ENCODE measurements at places on chromosomes 3 and 15. TPM values are rescaled to one million over a fixed set of nuclear protein-coding genes. Genes with fewer than 3 reads are reported as not detected.

DNA sequence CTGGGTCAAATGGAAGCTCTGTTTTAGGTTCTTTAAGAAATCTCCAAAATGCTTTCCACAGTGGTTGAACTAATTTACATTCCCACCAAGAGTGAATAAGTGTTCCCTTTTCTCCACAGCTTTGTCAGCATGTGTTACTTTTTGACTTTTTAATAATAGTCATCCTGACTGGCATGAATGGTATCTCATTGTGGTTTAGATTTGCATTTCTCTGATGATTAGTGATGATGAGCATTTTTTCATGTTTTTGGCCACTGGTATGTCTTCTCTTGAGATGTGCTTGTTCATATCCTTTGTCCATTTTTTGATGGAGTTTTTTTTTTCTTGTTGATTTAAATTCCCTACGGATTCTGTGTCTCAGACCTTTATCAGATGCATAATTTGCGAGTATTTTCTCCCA, 745.0 kb upstream of the BCHE start:
- DNase-seq, result no peak

The GOLGA8R gene
- 0.20 TPM for total RNA-seq

DNA sequence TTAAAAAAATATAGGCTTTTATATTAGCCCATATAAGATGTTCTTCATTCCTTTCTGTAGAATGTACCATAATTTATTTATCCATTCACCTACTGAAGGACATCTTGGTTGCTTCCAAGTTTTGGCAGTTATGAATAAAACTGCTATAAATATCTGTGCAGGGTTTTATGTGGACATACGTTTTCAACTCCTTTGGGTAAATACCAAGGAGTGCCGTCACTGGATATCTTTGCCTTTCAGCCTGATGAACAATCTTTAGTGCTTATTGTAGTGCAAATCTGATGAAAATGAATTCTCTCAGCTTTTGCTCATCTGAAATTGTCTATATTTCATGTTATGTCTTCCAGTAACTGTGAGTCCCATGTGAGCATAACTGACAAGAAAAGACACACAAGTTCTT, 26.6 kb upstream of the BLM start:
- no peak for DNase-seq

- DNase-seq, result peak; percentile 79
Measured at GRCh38 chr3:57952208-57952631, 56.0 kb upstream of the FLNB start.

DNA sequence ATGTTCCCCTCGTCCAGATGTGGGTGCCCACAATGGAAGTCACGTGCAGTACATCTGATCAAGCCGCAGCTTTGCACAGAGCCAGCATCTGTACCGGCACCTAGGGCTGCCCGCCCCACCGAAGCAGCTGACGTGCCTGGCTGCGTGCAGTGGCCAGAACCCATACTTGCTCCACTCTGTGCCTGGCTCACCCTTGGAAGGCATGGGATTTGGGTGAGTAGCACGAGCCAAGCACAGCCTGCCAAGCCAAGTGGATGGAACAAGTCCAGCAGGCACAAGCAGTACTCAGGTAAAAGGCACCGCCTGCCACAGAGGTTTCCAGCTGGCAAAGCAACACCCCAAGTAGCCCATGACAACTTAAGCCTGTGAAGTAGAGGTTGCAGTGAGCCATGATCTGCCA, 261.3 kb downstream of the TBC1D5 start:
- no peak for DNase-seq

The STAC gene
- total RNA-seq, result 3.0 TPM

DNA sequence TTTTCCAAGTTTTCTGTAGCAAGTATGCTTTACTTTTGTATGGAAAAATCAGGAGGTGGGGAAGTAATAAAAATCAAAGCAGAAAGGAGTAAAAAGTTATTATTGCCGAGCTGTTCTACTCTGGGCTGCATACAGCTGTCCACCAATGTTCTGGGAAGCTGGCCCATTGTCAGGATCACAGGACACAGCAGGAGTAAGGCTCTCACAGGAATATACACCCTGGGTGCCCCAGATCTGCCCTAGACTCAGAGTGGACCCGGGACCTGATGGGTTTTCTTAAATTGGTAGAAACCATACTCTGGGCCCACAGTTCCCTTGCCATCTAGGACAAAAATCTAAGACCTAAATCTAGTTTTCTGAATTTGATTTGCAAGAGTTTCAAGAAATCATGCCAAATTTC, 60.4 kb downstream of the TNIK start:
- DNase-seq, result no peak

- peak; percentile 33 for DNase-seq
Measured at GRCh38 chr3:23608650-23609049, 197.1 kb upstream of the UBE2E1 start.
